ENCODE measurements at places on chromosomes 6 and 20.

DNA sequence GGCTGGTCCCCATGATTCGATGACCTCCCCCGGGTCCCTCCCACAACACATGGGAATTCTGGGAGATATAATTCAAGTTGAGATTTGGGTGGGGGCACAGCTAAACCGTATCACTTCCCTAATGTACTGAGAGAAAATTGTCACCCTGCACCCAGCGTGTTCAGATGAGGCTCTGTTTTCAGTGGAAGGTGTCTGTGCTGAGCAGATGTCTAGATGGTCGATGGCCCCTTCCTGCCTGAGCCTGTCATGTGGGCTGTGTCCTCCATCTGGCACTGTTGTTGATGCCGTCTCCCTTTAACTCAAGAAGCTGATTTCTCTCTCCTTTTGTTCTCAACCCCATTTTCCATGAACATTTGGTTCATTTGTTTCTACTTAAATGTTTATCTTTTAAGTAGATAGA lies 37.0 kb downstream of the TMEM181 start:
- DNase-seq, result no peak

DNA sequence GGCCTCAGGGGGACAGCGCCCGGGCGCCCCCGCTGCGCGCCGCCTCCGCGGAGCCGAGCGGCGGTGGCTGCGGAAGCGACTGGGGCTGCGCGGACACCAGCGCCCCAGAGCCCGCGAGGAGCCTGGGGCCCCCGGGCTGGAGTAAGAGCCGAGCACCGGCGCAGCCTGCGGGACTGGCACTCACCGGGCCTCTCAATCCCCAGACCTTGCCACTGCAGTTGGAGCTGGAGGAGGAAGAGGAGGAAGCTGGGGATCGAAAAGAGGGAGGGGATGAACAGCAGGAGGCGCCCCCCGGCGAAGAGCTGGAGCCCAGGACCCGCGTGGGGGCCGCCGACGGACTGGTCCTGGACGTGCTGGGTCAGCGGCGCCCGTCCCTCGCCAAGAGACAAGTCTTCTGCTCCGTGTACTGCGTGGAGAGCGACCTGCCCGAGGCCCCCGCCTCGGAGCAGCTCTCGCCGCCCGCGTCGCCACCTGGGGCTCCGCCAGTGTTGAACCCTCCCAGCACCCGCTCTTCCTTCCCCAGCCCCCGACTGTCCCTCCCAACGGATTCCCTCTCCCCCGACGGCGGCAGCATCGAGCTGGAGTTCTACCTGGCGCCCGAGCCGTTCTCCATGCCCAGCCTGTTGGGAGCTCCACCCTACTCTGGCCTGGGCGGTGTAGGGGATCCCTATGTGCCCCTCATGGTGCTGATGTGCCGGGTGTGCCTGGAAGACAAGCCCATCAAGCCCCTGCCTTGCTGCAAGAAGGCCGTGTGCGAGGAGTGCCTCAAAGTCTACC lies 590 bp downstream of the RNF217 start:
- no peak for DNase-seq

DNA sequence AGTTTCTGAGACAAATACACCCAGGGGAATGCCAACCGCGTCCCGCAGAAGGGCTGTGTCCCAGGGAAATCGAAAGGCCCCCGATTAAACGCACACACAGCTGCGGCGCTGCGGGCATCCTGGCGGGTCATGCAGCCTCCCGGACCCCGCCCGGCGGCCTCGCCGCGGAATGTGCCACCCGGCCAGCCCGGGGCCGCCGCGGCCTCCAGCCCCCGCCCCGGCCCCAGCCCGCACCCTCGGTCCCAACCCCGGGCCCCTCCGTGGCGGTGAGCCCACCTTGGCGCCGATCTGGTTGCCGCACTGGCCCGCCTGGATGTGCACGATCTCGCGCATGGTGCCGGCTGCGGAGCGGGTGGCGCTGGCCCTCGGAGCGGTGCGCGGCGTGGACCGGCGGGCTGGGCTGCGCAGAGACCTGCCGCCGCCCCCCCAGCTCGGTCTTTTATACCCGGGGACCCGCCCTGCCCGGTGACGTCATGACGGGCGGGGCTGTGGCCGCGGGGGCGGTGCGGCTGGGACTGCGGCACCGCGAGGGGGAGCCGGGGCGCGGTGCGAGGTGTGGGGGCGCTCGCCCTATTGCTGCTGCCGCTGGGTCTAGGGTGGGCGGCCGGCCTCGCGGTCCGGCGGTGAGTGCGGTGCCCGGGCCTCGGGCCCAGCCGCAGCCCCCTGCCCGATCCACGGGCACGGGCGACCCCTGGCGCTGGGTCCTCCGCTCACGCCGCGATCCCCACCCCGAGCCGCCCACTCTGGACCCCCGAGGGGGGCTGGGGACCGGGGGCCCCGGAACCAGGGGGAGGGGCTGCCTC lies at the start of gene TUBB2A:
Gene TUBB2A, minus strand, starts transcription at position 414 of the 803 bp plus-strand sequence. Its CDS starts 81 bp downstream, at position 333.
- DNase-seq, result peak; percentile 85

- no peak for DNase-seq
These were observed 956.6 kb downstream of the KIF16B start for GRCh38 chr20:15616626-15617025.

DNA sequence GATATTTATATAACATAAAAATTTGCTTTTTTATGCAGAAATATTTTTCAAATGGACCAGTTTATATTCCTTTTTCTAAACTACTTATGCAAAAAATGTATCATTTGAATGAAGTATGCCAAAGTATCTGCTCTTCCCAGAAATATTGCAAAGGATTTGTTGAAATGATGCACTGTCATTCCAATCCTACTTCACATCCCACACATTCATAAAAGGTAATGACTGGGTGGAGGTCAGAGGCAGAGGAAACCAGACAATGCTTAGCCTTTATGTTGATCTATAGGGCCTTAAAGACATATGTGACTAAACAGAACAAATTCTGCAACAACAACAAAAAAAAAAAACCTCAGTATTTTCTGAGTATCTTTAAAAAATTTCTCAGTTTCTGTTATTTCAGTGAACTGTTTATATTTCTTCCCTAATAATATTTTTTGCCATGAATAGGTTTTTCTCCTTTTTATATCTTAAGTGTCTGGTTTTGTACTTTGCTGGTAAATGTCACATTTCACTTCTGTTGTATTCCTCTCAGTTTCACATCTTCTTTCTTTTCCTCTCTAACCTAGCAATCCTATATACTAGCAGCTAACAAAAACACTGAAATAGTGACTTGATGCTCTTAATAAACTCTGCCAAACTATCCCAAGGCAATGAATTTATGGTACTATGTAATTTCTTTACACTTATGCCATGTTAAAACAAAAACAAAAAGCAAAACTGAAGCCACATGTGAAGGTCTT lies 374.1 kb downstream of the BCKDHB start:
- no peak for DNase-seq

- DNase-seq, result no peak
These were observed 202.1 kb upstream of the EPHA7 start for GRCh38 chr6:93621442-93621841.

GRCh38 chr6:132673376-132674094 lies 14.6 kb upstream of the TAAR1 start:
- no peak for DNase-seq

- DNase-seq, result no peak
These were observed 849 bp downstream of the GSTA4 start for GRCh38 chr6:52994031-52994838.

- no peak for DNase-seq
These were observed at the start of gene FNDC1 for GRCh38 chr6:159169193-159169555. Gene FNDC1 (plus strand): TSS chr6:159169400. CDS start chr6:159169597, 197 bp downstream.

- DNase-seq, result no peak
These were observed 302.9 kb downstream of the CLIC5 start for GRCh38 chr6:45712786-45713185.

- DNase-seq, result no peak
These were observed 6.2 kb downstream of the DXO start for GRCh38 chr6:31965700-31966099.

DNA sequence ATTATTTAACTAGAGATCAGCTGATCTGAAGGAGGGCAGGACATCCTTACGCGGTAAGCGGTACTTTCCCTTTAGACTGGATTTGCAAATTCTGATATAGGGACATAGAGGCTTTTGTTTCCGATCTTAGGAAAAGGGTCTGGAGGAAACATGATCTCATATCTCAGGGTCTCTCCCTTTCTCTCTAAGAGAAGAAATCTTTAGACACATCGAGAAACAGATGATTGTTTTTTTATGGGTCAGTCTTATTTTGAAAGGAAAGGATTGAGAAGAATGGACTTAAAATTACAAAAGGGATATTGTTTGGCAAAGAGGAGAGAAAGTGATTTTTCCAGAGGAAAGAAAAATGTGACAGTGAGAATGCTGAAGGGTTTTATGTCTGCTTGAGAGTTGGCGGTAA lies 83.9 kb upstream of the OGFRL1 start:
- no peak for DNase-seq

DNA sequence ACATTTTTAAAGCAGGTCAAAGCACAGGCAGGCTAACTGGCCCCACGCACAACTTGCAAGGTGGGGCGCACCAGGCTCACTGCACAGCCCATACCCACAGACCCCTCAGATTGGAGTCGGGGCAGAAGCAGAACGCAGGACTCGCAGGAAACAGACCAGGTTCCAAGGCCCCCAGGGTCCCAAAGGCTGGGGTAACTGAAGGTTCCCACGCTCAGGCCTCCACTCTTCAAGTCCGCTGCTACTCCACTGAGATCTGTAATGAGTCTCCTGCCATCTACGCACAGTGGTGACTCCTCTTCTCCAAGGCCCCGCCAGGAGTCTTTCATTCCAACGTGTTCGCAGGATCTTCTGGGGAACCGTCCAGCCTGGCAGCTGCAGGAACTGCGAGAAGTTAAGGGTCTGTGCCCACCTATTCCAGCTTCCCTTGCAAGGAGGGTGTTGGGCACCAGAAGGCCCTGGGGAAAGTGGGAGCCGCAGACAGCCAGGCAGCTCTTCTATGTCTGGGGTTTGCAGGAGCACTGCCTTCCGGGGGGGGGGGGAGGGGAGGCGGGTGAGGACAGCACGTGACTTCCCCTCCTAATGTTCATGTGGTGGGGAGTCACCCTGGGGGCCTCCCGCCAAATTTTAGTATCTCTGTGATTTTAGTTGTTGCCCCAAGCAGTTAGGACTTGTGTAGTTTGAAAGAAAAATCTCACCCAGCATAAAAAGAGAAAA lies 2.0 kb upstream of the TAF4 start:
- no peak for DNase-seq

GRCh38 chr20:17934141-17934862 lies 34.3 kb downstream of the SNX5 start:
- no peak for DNase-seq

GRCh38 chr20:17771206-17772004 lies 71.6 kb downstream of the BANF2 start:
- no peak for DNase-seq

- DNase-seq, result peak; percentile 56
These were observed 13.5 kb upstream of the ZNF391 start for GRCh38 chr6:27374824-27375612.

- DNase-seq, result no peak
These were observed 1183.8 kb downstream of the HACE1 start for GRCh38 chr6:103675807-103676406.

DNA sequence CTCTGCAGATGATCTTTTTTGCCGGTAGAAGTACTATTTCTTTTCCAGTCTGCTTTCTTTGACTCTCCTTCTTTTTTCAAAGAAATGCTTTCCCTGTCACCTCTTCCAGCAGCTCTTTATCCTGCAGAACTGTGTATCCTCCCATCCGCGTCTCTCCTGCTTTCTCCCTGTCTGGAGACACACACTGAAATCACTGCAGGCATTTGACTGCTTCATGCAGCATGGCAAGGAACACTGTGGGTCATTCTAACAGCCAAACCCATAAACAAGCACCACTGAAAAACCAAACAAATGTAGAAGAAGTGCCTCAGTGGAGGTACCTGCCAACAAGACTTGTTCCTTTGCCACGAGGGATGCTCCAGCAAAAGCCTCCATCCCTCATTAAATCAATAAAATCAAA lies 403.7 kb upstream of the CITED2 start:
- no peak for DNase-seq

DNA sequence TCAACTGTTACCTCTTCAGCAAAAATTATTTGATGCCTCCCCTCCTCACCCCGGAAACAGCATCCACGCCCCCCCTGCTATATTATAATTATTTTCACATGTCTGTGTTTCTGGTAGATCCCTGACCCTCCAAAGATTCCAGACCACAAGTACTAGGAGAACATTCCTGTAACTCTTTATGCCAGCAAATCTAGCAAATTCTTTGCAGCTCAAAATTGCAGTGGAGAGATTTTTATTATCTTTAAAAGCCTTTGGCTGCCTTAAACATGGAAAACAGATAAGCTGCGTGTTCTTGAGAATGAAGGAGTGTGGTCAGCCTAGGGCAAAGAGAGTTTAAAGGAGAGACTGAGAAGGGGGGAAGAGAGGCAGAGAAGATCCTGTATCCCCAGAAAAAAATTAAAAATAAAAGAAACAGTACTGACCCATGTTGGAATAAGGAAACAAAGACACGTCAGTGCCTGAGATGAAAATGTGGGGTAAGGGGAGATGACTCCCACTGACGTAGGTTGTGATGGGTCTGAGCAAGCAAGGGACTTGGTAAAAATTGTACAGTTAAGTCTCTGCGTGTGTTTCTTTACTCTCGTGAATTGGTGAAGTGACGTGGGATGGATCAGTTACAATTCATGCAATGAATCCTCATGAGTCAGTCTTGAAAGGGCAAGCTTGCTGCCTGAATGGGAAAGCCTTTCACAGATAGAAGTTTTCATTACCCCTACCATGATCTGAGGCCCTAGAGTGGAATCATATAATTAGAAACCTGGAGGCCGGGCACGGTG lies 8.3 kb downstream of the ID4 start:
- DNase-seq, result no peak

DNA sequence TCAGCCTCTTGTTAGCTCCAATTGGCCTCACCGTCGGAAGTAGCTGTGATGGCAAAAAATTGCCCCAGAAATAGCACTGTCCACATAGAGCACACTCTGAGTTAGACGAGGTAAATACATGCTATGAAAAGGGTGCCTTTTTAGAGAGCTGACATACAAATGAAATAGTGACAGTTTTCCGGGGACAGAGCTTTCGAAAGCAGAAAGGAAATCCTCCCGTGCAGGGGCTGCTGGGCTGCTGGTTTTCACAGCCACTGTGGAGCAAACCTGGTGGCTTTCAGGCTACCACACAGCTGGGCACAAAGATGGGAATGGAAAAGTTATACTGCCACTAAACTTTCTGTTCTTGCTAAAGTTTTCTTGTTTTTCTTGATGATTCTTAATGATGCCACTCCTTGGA lies 8.3 kb downstream of the SLPI start:
- DNase-seq, result no peak

DNA sequence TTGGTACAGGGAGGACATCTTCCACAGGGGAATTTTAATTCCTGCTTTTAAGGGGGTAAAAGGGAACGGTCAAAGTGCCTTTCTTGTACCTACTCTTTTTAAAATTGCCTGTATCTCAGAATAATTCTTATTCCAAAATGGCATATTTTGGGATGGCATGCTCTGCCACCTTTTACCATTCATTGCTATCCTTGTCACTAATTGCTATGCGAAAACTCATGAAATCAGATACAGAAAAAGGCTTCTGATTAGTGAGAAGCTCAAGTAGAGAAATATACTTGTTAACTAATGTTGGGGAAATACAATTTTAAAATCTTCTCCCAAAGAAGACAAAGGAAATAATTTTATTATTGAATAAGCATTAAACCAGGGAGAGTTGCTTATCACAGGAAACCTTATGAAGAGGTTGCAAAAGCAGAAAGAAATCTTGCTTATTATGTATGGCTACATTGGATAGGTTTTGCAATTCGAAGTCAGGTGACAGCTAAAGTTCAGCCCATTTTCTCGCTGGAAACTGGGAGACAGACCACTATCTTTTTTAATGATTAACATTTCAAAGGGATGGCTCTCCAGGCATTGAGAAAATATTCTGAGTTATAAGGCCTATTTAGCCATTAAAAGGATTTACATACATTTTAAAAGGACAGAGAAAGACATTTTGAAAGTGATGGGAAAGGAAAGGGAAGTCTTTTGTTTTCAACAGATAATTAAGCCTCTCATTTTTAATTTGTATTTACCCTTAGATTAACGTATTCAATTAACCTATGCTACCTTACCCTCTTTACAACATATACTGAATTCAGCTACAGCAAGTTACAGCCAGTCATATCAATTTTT lies 110.3 kb upstream of the PRSS16 start:
- DNase-seq, result no peak
